ENCODE measurements at places on chromosomes 1 and 21. TPM values are rescaled to one million over a fixed set of nuclear protein-coding genes. Genes with fewer than 3 reads are reported as not detected.

Gene SYT6
- total RNA-seq = not detected

Gene KDF1
- total RNA-seq = not detected

Gene HHAT
- total RNA-seq = 0.69 TPM

- peaks cover 29% of the 10 kb centered on the region for H3K27me3 ChIP-seq
- DNase-seq = no peak
- no peaks in the 10 kb centered on the region for H3K36me3 ChIP-seq
Observed at GRCh38 chr1:119676571-119677206, 28.6 kb upstream of the ZNF697 start.

DNA sequence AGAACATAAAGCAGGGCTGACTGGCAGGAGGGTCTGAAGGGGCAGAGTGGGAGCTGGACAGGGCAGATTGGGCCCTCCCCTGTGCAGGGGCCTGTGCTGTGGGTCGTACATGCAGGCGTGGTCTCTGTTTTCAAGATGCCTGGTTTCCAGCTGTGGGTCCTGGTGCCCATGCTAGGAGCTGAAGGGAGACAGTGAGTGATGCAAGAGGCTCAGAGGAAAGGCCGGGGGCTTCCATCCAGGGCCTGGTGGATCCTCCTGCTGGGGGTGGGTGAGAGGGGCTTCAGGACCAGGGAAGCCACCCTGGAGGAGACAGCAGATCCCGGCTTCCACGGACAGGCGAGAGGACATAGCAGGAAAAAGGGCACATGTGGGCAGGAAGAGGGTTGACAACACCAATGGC is 349.0 kb upstream of the VAMP3 start:
- no peaks in the 10 kb centered on the region for H3K4me1 ChIP-seq
- H3K27me3 ChIP-seq = no peaks in the 10 kb centered on the region
- no peaks in the 10 kb centered on the region for H3K36me3 ChIP-seq
- H3K4me3 ChIP-seq = no peak overlapping the region

DNA sequence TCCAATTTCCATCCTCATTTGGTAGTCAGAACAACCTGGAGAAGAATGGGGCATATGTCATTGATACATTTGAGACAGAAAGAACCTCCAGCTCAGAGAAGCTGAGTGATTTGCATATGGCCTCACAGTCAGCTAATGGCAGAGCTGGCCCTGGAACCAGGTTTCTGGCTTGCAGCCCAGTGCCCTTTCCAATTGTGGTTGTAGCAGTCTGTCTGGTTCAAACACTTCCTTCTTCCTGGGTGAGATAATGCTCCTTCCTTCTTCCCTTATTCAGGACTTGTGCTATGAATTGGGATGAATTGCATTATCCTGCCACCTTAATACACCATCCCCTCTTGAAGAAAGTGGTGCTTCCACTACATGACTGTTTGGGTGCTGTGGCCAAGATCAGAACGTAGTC is 24.2 kb downstream of the SLC5A9 start:
- no peak overlapping the region for H3K27ac ChIP-seq
- DNase-seq = no peak
- H3K4me3 ChIP-seq = no peak overlapping the region
- H3K27me3 ChIP-seq = no peaks in the 10 kb centered on the region

DNA sequence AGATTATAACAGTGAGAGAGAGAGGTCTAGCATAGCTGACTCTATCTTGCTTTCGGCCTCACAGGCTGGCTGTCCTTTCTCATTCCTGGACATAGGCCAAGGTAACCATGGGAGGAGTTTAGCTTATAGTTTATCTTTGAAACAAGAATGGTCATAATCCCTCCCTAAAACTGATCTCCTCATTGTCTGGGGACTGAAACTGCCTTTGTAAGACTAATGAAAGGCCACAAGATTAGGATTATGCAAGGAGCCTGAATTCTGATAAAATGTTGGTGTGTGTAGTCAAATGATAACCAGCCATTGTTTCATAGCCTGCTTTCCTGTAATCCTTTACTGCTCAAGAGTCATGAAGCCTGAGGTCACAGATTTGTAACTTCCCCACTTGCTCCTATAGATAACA is 131.9 kb upstream of the LYPLAL1 start:
- no peak overlapping the region for H3K27ac ChIP-seq
- no peak for DNase-seq
- no peaks in the 10 kb centered on the region for H3K27me3 ChIP-seq
- no peaks in the 10 kb centered on the region for H3K36me3 ChIP-seq

DNA sequence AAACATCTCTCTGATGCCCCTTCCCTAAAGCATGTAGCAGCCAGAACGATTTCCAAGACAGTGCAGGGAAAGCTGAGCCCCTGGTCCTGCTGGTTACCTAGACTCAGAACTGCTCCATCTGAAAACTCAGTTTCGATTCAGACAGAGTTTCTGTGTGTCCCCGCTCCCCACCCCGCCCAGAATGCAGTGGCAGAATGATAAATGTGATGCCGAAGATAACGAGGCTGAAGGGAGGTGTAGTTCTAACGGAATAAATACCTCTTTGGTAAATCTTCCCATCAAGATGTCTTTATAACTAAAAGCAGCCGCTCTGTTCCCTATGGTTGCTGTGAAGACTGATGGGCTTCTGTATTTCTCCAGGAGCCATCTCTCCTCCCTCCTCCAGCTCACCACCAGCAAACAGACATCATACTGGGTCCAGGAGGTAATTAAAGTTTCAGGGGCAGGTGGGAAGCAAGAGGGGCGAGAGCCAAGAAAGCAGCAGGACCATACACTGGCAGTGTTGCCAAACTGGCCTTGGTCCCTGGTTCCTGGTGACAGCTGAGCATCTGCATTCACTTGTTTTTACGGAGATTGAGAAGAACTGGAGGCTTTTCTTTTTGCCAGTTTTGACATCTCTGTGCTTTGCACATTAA is 76.9 kb downstream of the DDX20 start:
- no peaks in the 10 kb centered on the region for H3K4me1 ChIP-seq
- no peak overlapping the region for H3K4me3 ChIP-seq
- H3K27ac ChIP-seq = no peak overlapping the region
- H3K36me3 ChIP-seq = no peaks in the 10 kb centered on the region
- DNase-seq = no peak

DNA sequence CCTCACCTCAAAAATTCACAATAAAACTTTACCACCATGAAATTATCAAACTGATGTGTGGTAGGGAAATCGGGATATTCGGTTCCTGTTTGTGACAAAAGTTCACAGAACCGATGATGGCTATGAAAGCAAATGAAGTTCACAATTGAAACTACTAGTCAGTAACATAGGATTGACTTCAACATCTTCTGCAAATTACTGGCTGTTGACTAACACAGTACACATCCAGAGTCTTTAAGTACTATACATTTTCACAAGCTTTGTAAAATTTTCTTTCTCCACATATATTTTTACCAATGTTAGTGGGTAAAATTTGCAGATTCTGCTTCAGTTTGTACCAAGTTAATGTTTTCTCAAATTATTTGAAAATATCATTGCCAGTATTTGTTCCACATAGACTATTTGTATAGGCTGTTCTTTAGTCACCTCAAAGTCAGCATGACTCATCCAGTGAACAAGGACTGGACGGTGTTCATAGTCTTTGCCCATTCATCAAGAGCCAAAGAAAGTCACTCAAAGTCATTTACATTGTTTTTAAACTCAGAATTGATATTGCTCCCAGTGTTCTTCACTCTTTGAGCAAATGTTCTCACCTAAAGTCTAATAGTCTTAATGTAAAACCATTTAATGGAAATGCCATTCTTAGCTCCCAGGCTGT is 213.4 kb downstream of the USP25 start:
- H3K4me1 ChIP-seq = no peaks in the 10 kb centered on the region
- DNase-seq = no peak
- no peaks in the 10 kb centered on the region for H3K27me3 ChIP-seq
- no peaks in the 10 kb centered on the region for H3K36me3 ChIP-seq

DNA sequence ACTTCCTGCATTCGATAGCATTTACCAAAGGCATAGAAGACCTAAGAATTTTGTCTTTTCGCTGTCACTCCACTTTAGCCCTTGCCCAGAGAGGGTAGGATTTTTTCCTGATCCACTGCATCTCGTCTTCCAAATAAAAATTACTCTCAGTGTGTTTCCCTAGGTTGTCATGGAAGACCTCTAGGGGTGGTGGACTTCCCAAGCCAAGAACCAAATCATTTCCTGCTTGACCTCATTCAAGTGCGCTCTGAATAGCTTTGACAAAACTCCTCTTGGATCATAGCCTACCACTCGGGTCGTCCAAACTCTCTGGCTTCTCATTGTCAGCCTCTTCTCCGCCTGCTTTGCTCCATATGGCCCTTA is 431 bp upstream of the C1orf52 start:
- peaks cover 25% of the 10 kb centered on the region for H3K4me1 ChIP-seq
- H3K27me3 ChIP-seq = no peaks in the 10 kb centered on the region
- peak overlapping the region; percentile 96 for H3K4me3 ChIP-seq
- H3K27ac ChIP-seq = peak overlapping the region; percentile 57

DNA sequence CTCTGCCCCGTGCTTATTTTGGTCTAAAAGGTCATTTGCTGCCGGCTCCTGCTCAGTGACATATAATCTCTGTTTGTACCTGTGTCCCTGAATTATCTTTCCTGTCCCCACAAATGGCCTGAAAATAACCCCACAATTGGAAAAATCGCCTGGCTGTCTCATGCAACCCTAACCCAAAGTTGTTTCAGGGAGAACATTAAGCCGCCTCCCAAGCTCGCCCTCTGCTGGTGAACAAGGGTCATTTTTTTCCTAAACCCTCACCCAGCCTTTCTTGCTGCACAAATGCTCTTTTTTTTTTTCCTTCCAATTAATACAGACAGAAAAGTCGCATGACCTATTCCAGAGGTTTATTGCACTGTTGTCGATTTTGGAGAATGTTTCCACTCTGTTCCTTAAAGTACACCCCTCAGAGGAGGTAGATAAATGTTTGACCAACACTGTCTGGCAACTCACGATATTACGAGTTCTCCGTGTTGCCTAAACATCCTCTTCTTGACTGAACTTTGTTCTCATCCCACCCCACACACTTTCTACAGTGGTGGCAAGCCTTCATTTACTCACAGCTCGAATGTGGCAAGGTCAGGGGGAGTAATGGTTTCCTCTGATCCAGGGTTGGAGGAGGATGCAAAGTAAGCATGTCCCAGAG is 148.7 kb downstream of the ZZZ3 start:
- H3K27ac ChIP-seq = no peak overlapping the region
- peak; percentile 84 for DNase-seq
- H3K36me3 ChIP-seq = no peaks in the 10 kb centered on the region
- H3K4me3 ChIP-seq = no peak overlapping the region
- no peaks in the 10 kb centered on the region for H3K4me1 ChIP-seq

Data from activated CD4-positive, alpha-beta T cell treated with anti-CD3 and anti-CD28 coated beads, Interleukin-2, amount 10 ng/mL, durations not matched to agents 24 days and 14 days (primary cell).